ENCODE measurements at places on chromosomes 1 and 21.

GRCh38 chr1:198657550-198658064 lies 18.8 kb downstream of the PTPRC start:
- peak; percentile 51 for DNase-seq

DNA sequence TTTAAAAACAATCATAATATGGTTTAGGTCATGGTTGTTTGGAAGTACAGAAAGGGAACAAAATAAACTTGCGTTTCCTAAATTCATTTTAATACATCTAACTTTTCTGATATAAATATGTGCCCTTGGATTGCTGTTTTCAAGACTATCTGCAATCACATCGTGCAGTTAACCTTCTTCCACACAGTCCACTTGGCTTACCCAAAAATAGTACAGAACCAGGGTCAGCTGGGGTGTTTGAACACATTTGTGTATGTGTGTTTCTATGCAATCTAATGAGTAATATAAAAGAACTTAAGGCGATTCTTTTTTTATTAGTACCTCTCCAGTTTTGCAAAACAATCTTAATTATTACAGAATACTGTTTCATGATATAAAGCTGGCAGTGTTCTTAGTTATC lies 19.9 kb downstream of the SAMSN1 start:
- DNase-seq: no peak

DNA sequence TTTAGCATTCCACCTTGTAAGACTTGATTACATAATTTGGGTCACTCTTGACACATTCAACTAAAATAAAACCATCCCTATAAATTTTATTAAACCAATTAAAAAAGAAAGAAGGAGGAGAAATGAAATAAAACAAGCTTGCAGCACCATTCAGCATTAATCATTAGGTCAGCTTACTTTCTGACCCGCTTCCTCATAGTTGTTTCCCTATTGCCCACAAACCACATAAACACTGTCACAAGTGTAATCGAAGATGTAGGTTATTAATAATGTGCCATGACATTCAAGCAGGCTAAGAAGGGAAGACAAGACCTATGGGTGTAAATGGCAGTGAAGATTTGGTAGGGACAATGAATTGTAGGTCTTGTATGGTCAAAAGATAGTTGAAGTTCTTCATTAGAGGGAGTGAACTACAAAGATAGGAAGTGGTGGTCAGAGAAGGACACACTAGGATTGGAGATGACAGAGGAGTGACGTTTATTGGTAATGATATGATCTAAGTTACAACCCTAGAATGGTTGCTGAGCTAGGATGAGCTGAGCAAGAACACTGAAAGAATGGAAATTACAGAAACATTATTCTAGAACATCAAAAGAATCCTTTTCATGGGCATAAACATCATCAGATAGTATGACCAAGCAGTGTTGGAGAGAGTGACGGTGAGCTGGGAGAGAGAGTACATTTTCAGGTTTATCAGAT lies 231.5 kb downstream of the KCNT2 start:
- DNase-seq: no peak

DNA sequence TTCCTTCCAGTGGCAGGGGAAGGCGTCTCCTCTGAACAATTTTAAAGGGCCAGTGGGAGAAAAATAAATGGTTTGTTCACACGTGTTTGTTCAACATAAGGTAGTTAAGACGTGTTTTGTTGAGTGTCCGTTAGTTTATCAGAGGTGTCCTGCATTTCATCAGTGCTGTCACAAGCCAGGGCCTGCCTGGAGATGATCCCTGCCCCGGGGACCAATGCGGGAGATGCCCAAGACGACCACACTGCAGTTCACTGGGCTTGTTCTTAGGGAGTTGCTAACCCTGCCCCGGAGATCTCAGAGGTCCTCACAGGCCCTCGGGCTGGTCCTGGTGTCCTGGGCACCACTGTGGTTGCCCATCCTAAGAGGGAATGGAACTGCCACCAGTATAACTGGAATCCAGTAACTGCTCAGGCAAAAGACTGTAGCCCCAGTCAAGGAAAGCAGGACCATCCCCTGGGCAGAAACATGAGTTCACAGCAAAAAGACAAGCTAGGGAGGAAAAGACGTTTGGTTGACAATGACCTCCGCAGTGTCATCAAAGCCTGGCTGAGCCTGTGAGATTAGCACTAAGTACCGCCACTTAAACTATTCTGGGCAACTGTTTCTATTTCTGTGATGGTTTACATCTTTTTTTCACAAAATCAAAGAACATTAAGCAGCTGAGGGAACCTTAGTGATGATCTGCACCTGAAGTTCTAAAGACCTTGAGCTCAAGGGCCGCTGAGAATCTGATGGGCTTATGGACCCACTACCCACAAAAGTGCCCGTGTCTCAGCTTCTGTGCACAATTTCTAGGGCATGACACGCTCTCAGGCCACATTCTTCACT lies 44.9 kb upstream of the LIN9 start:
- DNase-seq: no peak

DNA sequence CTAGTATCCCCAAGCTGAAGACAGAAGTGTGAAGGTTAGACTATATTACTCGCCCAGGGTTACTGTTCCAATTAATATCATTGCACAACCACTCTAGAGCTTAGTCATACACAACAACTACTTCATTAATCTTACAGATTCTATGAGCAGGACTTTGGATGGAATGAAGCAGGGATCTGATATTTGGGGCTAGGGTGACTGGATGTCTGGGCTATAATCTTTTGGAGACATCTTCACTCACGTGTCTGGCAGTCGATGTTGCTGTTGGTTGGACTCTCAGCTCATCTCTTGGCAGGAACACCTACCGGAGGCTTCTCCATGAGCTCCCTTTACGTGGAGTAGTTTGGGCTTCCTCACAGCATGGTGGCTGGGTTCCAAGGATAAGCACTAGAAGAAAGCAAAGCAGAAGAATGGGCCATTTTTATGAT lies 519.2 kb upstream of the B3GALT2 start:
- no peak for DNase-seq

- DNase-seq: no peak
Observed at GRCh38 chr1:87305151-87305550, 23.5 kb upstream of the LMO4 start.

DNA sequence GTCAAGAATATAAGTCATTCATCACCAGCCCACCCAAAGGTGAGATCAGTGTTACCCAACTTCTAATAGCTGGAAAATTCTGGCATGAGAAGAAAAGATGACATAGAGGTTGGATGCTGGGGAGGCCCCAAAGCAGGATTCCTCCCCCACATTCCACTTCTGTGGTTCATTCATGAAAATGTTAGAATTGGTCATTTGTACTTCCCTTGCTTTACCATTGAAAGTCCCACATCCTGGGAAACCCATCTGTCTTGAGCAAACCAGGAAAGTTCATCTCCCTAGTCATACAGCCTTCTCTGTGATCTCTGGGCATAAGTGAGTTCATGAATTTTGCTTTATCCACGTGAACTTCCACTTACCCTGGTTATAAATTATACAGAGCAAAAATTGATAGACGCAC lies 66.8 kb downstream of the SERINC2 start:
- DNase-seq: no peak

- DNase-seq: peak; percentile 54
Observed at GRCh38 chr1:25549273-25550154, 6.1 kb downstream of the LDLRAP1 start.

- DNase-seq: no peak
Observed at GRCh38 chr1:119083980-119084379, 56.5 kb downstream of the WARS2 start.

- DNase-seq: no peak
Observed at GRCh38 chr1:24228311-24228710, 41.2 kb upstream of the IFNLR1 start.

DNA sequence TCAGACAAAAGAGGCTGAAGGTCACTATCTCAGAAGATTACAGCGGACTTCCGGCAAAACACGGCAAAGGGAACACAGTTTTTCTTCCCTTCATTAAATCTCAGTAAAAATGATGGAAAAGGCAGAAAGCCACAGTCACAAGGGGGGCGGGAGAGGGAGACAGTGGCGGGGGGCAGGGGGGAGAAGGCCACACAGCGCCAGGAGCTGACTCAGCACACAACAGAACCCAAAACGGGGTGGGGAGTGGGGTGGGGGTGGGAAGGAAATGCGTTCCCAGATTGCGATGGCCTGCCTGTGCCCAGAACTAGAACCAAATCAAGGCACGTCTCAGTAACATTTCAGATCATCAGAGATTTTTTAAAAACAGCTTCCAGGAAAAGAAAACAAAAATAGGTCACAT lies 13.4 kb downstream of the CFAP74 start:
- DNase-seq: no peak

GRCh38 chr1:205183676-205184335 lies 27.7 kb downstream of the DSTYK start:
- DNase-seq: no peak

GRCh38 chr1:101408212-101409042 lies 171.6 kb downstream of the S1PR1 start:
- DNase-seq: no peak

- DNase-seq: peak; percentile 10
Observed at GRCh38 chr1:59596432-59596831, 218.3 kb upstream of the HOOK1 start.

- DNase-seq: no peak
Observed at GRCh38 chr1:85607921-85608265, 27.3 kb downstream of the CCN1 start.

- DNase-seq: no peak
Observed at GRCh38 chr21:32181457-32181856, 97.4 kb downstream of the MIS18A start.

DNA sequence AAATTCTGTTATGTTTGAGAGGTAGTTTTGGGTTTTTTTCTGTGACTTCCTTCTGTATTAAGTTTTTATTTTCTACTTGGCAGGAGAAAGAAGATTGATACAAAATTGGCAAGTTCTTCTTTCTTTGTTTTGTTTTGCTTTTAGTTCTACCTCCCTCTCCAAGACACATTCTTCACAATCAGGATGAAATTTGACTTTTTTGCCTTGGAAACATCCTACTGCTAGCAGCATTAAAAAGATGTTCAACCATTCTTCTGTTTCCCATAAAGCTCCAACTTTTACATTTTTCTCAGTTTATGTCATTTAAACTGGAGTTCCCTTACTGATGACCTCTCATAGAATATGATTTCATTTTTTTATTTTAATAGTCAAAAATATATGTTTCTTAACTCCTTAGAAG lies 234.8 kb downstream of the NCAM2 start:
- no peak for DNase-seq

GRCh38 chr1:18965206-18966173 lies 9.0 kb upstream of the IFFO2 start:
- DNase-seq: peak; percentile 46

- no peak for DNase-seq
Observed at GRCh38 chr1:76865696-76866286, 1.5 kb upstream of the ST6GALNAC5 start.

DNA sequence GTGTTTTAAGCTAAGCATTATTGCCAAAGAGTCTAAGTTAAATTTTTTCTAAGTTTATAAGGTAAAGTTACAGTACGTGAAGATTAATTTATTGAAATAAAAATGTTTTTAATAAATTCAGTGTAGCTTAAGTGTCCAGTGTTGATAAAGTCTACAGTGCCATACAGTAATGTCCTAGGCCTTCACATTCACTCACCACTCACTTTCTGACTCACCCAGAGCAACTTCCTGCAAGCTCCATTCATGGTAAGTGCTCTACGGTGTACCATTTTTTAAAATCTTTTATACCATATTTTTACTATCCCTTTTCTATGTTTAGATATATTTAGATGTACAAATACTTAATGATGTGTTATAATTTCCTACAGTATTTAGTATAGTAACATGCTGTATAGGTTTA lies 173.2 kb downstream of the CACNA1E start:
- DNase-seq: no peak

GRCh38 chr1:4636644-4637380 lies 17.6 kb upstream of the AJAP1 start:
- no peak for DNase-seq

GRCh38 chr1:44609412-44609767 lies 64.9 kb downstream of the TMEM53 start:
- peak; percentile 48 for DNase-seq

GRCh38 chr1:236025836-236026235 lies 39.1 kb downstream of the NID1 start:
- no peak for DNase-seq

GRCh38 chr21:46168238-46168637 lies 12.9 kb upstream of the FTCD start:
- no peak for DNase-seq

GRCh38 chr1:232384171-232384883 lies 245.6 kb downstream of the SIPA1L2 start:
- no peak for DNase-seq

DNA sequence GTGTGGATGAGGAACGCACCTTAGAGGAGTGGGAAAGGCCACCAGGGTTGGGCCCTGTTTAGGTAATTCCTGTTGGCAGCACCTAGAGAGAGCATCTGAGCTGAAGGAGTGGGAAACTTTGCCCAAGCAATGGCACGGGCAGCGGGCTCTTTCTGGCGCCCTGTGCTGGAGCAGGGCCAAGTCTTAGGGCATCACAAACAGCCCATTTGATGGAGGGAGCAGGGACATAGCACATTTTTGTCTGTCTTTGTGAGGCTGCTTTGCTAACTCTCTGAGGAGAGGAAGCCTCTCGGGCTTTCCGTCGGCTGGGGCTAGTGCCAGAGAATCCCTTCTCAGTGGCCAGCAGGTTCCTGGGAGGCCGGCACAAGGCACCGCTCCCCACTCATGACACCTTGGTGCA lies 22.5 kb upstream of the CNTN2 start:
- no peak for DNase-seq

DNA sequence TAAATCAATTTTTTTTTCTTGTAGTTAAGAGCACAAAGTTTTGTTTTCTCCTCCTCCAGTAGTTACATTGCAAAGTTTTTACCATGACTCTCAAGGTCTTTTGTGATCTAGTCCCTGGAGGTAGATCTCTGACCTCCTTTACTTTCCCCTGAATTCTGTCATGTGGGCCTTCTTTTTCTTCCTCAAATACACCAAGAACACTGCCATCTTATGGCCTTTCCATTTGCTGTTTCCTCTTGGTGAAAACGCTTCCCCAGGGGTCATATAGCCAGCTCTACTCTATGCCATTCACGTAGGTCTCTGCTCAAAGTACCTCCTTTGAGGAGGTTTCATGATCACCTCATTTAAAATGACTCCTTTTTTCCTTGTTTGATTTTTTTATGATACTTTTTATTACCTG lies 2.7 kb downstream of the DDX20 start:
- DNase-seq: no peak

- no peak for DNase-seq
Observed at GRCh38 chr1:5456090-5456811, 536.0 kb downstream of the NPHP4 start.

GRCh38 chr1:150906329-150906728 lies 19.4 kb downstream of the CTXND2 start:
- DNase-seq: no peak

DNA sequence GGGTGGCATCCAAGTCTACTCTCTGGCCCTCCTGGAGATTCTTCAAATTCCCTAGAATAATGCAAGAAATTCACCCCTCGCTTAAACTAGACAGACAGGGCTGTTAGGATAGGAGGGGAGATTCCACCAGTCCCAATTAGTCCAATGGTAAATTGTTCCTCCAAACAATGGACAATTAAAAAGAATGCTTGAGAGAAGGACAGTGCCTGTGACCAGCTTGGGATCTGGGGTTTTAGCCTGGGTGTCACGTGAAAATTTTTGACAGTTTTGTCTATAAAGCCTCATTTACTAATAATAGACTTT lies 177.7 kb upstream of the RAB4A start:
- DNase-seq: no peak

- DNase-seq: no peak
Observed at GRCh38 chr21:29209696-29210095, 79.3 kb downstream of the MAP3K7CL start.

GRCh38 chr1:174397261-174397660 lies 50.5 kb upstream of the GPR52 start:
- no peak for DNase-seq

GRCh38 chr21:43721939-43722338 lies 3.0 kb downstream of the PDXK start:
- no peak for DNase-seq

GRCh38 chr1:165823552-165824268 lies 3.7 kb upstream of the UCK2 start:
- DNase-seq: no peak
